8988T (cell line): ENCODE measurements at places on chromosomes 5 and 9.

GRCh38 chr9:38117651-38118050, 48.6 kb upstream of the SHB start:
- DNase-seq = no peak

DNA sequence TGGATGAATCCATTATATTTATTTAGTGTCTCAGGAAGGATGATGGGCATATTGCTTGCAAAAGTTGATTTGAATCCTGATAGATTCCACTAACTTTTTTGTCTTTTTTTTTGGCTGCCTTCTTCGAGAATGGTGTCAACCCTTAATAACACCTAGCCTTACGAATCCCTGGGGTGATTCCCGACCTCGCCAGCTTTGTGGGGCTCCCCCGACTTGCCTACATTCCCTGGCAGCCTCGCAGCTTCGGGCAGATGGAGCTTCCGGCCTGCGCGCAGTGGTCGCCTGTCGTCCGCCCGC, 366 bp upstream of the DOCK8 start:
- DNase-seq = no peak

- no peak for DNase-seq
These were observed 42.0 kb downstream of the ERMP1 start for GRCh38 chr9:5790923-5791322.

DNA sequence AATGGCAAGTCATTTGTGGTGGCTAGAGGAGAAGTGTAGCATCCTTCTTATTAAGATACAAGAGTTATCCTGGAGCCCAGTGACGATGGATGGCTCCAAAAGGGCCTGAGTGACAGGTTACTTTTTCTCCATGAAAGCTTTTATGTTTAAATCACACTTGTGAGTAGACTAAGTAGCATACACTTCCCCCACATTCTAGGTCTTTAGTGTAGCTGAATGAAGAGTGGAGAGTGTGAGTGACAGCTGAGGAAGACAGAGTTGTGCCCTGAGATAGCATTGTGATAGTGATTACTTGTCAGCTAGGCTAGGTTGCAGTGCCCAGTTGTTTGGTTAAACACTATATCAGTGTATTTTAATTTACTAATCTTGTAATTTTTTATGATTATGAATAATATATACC, 337.8 kb downstream of the TENT4A start:
- no peak for DNase-seq

DNA sequence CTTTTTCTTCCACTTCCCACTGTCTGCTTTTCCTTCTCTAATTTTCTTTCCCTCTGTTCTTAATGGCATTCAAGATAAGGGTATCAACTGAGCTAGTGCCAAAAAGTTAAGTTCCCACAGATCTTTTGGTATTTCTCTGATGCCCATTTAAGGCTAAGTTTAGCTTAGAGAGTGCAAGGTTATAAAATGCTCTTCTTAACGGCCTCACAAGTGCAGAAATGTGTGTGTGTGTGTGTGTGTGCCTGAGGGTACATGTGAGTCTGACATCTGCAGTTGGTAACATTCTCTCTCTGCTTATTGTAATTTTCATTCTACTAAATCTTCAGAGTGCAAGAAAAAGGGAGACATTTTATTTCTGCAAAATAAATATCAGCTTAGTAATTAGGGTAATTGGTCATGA, 24.2 kb downstream of the FBN2 start:
- DNase-seq = no peak

DNA sequence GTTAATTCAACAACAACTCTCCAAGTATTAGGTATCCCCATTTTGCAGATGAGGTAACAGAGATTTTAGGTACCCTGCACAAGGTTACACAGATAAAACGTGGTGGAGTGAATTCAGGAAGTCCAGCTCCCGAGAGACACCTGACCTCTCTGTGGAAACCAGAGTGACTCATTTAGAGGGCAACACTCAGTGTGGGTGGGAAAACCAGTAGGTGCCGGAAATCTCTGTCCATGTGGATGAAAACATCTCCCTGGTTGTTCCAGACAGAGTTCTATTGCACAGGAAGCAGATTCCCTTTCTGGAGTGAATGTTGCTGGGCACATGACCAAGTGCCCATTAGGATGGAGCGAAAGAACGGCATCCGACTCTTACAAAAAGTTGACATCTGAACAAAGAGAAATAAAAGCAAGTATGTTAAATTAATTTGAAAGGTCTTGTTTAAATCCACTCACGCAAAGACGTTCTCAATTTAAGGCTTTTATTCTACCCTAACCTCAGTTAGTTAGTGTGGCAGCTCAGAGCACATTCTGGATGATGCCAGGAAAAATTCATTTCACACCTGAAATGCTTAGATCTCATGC, 391.9 kb upstream of the WWC1 start:
- no peak for DNase-seq

DNA sequence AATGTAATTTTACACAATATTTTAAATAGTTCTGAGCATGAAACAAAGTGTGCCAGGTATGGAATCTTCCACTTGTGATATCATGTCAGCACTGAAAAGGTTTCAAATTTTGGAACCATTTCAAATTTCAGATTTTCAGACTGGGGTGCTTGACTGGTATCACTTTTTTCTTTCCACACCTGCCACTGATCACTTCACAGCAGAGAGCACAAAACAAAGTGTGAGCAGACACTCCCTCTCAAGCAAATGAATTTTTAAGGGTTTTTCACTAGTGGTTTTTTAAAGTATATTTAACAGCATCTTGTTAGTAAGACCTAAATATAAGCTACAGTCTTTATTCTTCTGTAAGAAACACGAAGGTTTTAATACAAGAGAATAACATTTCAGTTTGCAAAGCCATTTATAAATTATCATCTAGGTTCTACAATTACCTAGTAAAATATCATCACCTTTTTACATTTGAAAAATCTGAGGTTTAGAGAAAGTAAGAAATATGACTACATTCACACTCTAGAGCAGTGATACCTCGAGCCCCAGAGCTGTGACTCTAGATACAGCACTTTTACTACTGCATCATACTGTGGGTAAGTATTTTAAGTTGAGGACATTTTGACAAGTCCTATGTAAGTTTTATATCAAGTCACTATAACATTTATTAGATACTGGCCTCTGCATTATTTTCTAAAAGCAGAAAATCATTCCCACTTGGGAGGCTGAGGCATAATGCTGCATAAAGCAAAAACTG, 14.6 kb downstream of the GOLPH3 start:
- DNase-seq = no peak

DNA sequence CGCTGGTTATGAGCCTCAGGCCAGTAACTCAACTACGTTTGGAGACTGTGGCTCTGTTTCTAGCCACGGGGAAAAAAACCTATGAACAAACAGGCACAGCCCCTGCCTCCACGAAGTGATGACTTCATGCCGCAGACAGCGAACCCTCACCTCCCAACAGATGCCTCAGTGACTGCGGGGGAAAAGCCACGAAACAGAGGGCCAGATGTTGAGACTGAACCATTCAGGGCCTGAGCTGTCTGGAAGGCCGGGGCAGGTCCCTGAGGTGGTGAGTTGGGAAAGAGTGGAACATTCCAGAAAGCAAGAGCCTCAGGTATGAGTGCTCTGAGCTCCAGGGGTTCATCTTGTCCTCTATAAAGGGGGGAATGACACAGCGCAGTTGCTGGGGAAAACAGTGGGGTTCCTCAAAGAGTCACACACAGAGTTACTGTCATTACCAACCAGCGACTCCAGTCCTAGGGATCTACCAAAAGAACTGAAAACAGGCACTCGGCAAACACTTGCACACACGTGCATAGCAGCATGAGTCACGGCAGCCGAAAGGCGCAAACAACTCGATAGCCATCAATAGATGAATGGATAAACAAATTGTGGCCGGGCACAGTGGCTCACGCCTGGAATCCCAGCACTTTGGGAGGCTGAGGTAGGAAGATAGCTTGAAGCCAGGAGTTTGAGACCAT, 15.3 kb downstream of the PLPP7 start:
- DNase-seq = no peak

- DNase-seq = peak; percentile 23
These were observed 54.4 kb downstream of the GNAQ start for GRCh38 chr9:77977210-77977611.

- no peak for DNase-seq
These were observed 901.2 kb upstream of the COX7C start for GRCh38 chr5:85716344-85717202.

GRCh38 chr5:133332439-133333024, 279.8 kb downstream of the FSTL4 start:
- DNase-seq = no peak
